Astrocyte (in vitro differentiated cells and primary cell): ENCODE measurements at places on chromosomes 2 and 18.
A peak's percentile ranks its signal among the peaks of the same experiment; 100 is the strongest.

- DNase-seq: no peak
Observed at GRCh38 chr2:85393836-85394235, 16.3 kb downstream of the CAPG start.

GRCh38 chr2:213766062-213766461 lies 481.8 kb downstream of the SPAG16 start:
- no peak for DNase-seq

GRCh38 chr2:44044281-44044720 lies 48.5 kb upstream of the LRPPRC start:
- DNase-seq: peak; percentile 33

GRCh38 chr2:19321946-19322345 lies 36.5 kb downstream of the OSR1 start:
- DNase-seq: peak; percentile 31

DNA sequence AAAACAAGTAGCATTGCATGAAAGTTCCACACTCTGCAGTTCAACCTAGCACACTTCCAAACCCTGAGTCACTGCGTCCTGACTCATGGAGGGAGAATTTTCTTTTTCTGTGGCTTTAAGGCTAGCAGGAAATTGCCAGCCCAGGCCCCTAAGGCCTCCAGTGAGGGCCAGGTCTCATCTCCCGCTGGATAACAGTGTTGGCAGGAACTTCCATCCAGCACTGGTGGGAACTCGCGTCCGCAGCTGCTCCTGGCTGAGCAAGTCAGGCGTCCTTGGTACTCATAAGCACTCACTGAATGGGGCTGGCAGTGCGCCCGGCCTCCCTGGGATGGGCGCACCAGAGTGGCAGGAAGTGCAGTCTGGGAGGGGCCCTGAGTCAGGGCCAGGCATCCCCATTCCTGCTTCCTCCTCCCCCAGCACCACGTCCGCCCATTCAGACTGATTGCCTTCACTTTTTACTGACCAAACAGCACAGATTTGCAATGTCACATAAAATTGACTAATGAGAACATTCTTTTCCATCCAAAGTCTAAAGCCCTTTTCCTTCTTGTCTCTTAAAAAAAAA lies 14.3 kb downstream of the MALL start:
- DNase-seq: peak; percentile 100

DNA sequence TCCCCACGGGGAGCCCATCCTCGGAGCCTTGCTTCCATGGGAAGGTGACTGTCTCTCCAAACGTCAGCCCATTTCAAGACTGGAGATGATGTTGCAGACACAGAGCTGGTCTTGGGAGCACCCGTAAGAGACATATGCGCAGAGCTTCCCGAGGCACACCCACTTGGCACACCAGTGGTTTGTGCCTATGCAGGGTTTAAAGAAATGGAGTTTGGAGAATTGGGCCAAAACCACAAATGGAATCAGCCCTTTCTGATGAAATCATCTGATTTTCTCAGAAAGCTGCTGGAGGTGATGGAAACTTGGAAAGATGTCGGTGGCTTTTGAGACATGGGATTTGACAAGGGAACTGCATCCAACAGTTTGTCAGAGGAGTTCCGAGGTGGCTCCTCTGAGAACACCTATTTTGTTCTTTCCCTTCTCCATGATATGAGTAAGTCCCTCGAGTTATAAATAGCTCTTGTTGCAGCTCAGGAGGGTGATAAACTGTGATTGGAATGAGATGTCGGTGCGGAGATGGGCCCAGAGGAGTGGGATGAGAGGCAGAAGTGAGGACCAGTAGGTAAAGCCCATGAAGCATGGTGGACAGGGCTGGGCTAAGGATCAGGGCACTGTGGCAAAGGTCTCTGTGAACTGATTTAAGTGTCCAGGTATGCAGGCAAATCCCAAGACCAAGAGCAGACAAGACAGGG lies 225.7 kb downstream of the ACKR3 start:
- DNase-seq: no peak

DNA sequence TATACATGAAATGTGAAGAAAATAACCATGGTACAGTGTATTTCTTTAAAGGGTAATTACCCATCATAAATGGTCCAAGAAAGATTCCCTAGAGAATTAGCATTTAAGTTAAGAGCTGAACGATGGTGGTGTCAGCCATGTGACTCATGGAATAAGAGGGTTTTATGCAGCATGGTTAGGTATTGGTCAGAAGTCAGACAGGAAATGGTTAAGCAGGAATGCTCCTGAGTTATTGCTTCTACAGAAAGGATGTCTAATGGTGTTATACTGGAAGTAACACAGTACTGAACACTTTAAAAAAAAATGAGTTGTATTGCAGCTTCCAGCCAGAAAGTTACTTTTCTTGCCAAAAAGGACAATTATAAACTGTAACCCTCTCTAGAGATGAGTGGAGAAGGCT lies 72.7 kb upstream of the UBE2E3 start:
- DNase-seq: peak; percentile 91

DNA sequence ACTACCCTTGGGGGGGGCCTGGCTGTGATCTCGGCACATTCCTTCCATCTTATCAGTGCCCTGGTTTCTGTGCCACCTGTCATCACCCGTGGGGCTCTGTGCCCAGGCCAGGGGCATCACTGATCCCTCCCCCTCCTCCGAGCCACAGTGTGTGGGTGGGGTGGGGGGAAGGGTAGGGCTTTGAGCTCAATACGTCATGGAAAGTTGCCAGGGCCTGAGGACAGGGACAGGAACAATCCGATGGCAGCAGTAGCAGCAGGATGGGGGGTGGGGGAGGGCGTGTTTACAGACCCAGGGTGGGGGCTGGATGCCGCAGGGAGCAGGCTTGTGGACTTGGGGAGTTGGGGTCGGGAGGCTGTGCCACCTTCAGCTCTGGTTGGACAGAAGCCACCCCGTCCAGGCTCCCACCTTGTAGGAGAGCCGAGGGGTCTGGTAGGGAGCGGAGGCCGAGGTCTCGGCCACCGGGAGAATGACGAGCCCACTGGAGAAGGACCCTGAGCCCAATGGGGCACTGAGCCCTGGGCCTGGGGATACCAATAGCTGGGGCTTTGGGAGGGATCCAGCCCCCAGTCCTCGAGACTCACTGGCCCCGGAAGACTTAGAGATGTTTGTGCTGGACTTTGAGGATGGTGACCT lies 3.5 kb downstream of the SLC4A3 start:
- no peak for DNase-seq

- DNase-seq: no peak
Observed at GRCh38 chr2:144201126-144201525, 318.8 kb downstream of the ZEB2 start.

GRCh38 chr2:28713577-28714298 lies 37.9 kb upstream of the PPP1CB start:
- DNase-seq: peak; percentile 63

- peak; percentile 49 for DNase-seq
Observed at GRCh38 chr2:48107326-48107925, 201.1 kb upstream of the FBXO11 start.

DNA sequence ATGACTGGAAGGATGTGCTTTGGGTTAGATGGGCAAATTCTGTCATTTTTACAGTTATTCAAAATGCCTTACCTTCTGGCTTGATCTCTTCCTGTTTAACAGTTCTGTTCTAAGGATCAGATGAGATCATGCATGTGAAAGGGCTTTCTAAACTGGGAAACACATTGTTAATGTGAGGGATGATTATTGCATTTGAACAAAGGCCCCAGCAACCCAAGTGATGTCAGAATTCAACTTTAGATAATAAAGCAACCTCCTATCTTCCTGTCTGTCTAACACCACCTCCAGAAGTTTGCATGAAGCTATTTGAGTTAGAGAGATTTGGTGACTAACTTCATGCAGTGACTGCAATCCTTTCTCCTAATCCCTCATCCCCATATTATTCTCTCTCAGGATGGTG lies 77.8 kb upstream of the B3GNT2 start:
- peak; percentile 14 for DNase-seq

GRCh38 chr2:112482309-112483041 lies 519 bp downstream of the TTL start:
- peak; percentile 43 for DNase-seq

DNA sequence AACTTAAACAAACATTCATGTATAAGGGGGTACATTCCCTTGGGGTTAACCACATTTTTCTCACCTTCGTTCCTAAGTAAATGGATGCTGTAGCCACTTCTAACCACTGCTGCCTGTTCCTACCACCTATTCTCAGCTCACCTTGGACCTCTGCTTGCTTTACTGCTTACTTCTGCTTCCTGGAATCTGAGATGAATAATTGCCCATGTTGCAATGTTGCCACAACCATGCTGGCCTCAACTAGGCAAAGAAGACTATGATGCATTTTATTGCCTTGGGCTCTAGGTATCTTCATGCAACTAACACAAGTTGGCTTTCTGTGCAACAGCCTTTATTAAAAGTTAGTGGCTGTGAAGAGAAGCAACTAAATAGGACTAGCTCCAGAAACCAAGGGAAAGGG lies 106.3 kb upstream of the TCF4 start:
- DNase-seq: peak; percentile 33

DNA sequence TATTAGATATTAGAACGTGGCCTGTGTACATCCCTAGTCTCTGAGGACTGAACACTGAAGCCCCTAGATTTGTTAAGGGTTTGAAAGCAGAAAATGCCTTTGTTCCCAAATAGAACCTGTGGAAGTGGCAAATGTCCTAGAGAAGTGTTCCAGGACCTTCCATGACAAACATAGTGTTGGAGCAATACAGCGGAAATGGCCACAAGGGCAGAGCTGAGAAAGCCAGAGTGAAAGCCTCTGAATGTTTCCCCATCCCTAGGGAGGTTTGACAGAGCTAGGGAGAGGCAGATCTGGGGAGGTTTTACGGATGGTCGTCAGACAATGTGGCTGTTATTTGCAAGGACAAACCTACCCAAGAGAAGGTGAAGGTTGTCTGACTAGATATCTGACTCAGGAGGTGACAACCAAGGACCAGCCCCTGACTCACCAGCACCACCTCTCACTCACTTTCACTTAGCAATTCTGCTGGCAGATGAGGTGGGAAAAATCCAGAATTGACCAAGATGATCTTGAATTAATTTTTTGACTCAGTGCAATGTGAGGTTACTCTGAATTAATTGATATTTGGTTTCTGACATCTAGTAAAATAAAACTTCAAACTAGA lies 24.1 kb downstream of the RBM43 start:
- DNase-seq: peak; percentile 7

- DNase-seq: no peak
Observed at GRCh38 chr2:65130664-65131175, 814 bp upstream of the RAB1A start.
